ENCODE measurements at places on chromosomes 12 and 14. TPM values are rescaled to one million over a fixed set of nuclear protein-coding genes. Genes with fewer than 3 reads are reported as not detected.

The UNC79 gene
- 0.87 TPM for polyA plus RNA-seq

GRCh38 chr14:81974543-81974942, 440.9 kb upstream of the SEL1L start:
- no peak for DNase-seq

GRCh38 chr14:42299692-42300091, 693.0 kb downstream of the LRFN5 start:
- DNase-seq: no peak

- DNase-seq: peak; percentile 9
Measured at GRCh38 chr12:56257491-56258067, 605 bp downstream of the ANKRD52 start.

The SCARB1 gene
- 24.4 TPM for polyA plus RNA-seq

Data from right renal cortex interstitium (tissue), 3 donors.